ENCODE measurements at places on chromosomes 16 and 17.

GRCh38 chr16:2470603-2471015, 488 bp upstream of the NTN3 start:
- ATAC-seq = no peak

DNA sequence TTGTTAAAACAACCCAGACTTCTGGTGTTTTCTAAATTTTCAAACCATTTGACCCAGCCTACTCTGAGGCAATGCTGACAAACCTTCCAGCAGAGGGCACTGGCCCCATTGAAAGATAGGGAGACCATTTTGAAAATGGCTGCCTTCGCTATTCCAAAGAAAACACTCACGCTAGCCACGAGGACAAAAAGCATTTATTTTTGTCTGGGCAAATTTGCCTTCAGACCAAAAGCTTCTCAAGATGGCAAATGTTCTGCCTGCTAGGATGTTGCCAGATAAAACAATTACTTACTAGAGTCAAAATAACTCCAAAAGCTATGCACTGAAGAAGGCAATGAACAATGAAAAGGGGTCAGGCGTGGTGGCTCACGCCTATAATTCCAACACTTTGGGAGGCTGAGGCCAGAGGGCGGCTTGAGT, 296.7 kb upstream of the IRX5 start:
- ATAC-seq = no peak

DNA sequence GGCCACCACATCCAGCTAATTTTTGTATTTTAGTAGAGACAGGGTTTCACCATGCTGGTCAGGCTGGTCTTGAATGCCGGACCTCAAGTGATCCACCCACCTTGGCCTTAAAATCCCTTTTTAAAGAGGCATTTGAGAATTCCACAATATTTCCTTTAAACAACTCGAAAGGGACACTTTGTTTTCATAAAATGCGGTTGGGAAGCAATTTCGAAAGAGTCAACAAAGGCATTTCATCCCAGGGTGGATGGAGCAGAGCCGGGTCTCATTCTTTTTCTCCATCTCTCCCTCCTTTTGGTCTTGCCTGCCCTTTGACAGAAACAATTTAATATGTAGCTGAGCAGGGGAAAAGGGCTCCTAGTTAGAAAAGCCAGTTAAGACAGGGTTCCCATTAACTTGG, 13.5 kb upstream of the COG1 start:
- ATAC-seq = no peak

GRCh38 chr16:53872248-53873221, 168.6 kb downstream of the FTO start:
- ATAC-seq = no peak

DNA sequence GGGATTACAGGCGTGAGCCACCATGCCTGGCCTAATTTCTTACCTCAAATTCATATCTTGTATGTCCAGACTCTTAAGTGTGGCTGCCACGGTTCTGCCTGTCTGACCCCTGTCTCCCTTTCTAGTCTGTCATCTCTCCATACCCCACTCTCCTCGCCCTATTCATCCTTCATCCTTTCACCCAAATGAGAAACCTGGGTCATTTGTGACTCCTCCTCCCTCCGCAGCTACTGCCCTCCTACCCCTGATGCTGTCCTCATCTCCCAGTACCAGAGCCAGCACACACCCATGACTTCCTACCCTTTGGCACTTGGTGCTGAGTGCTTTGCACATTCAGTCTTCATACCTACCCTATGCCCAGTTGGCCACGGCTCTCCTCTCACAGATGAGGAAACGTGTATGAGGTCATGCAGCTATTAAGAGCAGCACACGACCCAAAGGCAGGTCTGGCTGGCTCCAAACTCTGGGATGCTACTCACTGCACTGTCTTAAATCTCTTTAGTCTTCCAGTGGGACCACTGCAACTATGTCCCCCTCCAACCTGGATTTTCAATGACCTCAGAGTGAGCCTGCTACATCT, 1.6 kb downstream of the SPATA32 start:
- no peak for ATAC-seq

- ATAC-seq = peak; percentile 4
Observed at GRCh38 chr16:89096768-89097391, 3.2 kb downstream of the ACSF3 start.

DNA sequence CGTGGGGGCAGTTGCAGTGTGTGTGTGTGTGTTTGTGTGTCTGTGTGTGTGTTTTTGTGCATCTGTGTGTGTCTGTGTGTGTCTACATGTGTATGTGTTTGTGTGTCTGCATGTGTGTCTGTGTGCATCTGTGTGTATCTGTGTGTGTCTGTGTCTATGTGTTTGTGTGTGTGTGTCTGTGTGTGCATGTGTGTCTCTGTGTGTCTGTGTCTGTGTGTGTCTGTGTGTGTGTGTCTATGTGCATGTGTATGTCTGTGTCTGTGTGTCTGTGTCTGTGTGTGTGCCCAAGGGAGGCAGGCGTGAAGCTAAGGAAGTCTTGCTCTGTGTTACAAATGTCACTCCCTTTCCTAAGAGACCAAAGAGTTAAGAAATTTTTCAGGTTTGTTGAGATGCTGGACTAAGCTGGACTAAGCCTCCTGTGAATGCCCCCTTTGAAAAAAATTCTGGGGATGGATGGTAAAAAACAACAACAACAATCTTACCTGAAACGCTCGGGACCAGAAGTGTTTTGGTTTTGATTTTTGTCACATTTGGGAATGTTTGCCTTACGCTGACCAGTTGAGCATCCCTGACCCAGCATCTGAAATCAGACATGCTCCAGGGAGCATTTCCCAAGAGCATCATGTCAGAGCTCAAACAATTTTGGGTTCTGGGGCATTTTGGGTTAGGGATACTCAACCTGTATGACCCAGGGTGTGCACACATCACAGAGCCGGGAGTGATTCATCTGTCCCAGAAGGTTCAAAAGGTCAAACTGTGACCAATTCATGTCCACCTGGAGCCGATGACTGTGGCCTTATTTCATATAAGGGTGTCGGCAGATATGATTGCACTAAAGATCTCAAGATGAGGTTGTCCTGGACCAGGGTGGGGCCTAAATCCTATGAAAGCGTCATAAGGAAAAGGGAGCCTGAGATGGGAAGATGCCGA, 48.6 kb upstream of the ZNF469 start:
- ATAC-seq = no peak

DNA sequence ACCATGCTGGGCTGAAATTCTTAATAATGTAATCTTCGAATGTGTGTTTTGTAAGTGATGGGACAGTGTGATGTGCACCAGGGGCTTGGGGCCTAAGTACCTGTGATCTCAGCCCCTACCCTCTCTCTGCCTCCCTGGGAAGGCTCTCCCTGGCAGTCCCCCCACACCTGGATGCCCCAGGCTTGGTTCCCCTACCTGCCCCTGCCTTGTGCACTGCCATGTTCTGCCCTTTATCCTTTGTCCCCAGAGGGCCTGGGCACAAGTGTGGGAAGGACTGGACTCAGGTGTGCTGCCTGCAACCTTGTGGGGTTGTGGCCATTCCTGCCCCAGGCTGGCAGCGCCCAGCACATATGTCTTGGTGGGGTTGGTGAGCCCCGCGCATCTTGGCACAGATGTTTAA, 55.4 kb upstream of the CREBBP start:
- no peak for ATAC-seq

- no peak for ATAC-seq
Observed at GRCh38 chr16:72198021-72198711, 26.2 kb upstream of the PMFBP1 start.

GRCh38 chr17:8187517-8188262, 2.3 kb downstream of the BORCS6 start:
- peak; percentile 47 for ATAC-seq

DNA sequence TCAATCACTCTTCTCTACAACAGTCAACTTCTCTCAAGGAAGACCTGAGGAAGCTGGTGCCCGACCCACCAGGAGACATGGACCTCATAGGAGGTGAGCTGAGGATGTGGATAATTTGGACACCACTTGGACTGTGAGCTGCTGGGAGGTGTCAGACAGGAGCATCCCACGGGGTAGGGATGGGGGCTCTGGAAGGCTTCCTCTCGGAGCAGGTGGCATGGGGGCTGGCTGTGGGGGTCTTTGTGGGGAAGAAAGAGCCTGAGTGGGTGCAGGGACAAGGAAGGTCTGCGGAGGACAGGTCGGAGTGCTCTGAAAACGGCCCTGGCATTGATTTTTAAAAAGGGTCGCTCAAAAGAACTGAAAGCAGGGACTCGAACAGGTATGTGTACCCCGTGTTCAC, 64.0 kb downstream of the TBC1D16 start:
- no peak for ATAC-seq

DNA sequence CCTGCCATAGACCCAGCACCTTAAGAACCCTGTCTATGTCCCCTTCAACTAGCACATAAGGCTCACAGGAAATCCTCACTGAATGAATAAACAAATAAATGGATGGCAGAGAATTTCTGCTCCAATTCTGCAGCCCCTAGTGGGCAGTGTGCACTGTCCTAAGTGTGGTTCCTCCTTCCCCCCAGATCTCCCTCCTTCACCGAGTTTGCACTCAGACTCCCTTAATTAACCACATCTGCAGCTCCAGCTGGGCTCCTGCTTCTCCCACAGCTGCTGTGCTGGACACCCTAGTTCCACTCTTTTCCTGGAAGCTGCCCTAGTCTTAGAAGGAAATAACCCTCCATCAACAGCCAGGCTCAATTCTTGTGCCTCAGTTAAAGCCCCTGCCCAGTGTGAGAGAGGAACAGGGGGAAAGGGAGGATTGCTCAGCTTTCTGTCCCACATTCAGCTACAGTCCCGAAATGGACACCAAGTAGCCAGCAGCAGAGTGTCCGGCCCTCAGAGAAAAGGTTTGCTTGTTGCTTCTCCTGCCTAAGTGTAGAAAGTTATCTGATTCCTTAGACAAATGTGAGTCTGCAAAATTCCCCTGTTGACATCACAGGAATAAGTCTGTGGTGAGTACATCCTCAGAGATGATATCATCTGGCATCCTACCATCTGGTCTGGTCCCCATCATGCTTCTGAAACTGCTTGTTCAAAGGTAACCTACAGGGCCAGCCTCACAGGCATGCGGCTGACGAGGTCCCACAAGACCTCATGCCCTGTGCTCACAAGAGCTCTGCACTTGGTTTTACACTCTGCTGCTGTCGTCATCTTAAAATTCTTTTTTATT, 12.3 kb downstream of the LRRC3C start:
- peak; percentile 86 for ATAC-seq

DNA sequence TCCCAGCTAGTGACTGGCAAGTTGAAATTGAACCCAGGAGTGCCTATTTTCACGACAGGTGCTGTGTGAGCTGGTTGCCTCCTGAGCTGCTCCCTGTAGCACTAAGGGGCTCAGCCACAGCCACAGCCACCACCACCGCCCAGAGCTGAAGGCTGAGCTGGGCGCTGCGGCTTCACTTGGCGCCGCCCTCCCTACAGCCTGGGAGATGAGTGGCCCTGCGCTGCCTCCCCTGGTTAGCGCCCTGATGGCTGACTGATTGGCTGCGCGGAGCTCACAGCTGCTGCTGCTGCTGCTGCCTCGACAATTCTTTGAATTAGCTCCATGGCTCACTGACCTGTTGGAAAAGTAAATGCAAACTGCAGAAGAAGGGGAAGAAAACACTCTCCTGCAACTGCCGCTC, 91.8 kb upstream of the TMEM132E start:
- ATAC-seq = no peak

GRCh38 chr17:20098314-20098713, 89.2 kb downstream of the SPECC1 start:
- no peak for ATAC-seq

DNA sequence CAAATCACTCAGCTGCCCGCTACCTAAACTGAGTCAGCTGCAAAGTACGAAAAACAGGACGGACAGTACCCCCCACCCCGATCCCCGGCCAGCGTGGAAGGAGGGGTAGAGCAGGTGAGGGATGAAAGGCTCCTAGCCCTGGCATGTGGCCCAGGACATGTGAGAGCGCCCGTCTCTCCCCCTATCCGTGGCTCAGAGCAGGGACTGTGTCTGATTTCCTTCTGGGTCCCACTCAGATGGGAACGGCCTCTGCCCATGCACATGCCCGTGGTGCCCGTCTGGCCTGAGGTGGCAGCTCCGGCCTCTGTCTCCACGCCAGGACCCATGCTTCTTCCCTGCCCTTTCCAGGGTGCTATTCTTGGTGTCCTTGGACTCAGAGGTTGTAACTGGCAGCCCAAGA, 30.2 kb upstream of the RASD1 start:
- ATAC-seq = no peak

DNA sequence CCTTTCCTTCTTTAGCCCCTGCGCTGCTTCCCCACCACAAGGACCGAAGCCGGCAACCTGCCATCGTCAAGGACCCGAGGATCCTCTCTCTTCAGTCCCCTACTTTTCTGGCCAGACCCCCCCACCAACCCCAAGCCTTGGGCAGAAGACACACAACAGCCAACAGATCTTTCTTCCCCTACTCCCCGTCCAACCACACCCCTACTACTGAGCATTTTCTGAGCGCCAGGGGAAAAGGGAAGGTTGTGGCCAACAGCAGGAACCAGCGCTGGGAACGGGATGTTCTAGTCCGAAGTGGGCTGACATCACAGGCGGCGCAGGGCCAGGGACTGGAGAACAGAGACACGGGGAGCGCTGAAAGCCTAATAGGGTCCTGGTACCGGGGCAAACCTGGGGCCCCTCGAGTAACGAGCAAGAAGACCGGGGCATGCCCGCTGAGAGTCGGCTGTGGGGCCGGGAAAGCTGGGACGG, 528 bp downstream of the PER1 start:
- no peak for ATAC-seq

DNA sequence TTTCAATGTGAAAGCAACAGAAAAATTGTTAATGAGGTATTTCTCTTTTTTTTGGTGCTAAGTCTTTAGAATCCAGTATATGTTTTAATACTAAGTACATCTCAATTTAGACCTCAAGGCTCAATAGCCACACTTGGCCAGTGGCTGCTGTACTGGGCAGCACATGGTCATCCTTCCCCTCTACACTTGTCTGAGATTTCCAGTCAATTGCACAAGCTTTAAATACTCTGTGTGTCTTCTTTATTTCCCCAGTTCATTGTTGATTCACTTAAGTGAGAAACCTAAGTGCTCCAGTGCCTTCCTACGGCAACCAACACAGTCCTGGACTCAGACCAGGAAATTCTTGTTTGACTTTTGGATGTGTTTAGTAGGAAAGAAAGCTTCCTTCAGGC, 62.2 kb downstream of the TNRC6C start:
- no peak for ATAC-seq

DNA sequence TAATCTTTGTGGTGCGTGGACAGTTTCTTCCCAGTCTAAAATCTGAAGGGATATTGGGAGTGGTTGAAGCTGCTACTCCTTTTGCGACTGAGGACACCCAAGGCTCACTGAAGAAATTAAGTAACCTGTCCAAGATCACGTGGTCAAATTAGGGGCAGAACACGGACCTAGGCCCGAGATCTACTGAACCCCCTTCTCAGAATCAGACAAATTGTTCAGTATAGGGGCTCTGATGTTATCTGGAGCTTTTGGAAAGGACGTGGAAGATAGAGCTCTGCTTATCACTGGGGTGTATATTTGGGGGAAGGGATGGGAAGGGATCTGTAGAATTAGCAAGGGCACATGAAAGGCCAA, 857 bp downstream of the TANGO6 start:
- ATAC-seq = no peak

GRCh38 chr17:52181782-52182181, 23.3 kb upstream of the CA10 start:
- ATAC-seq = no peak

DNA sequence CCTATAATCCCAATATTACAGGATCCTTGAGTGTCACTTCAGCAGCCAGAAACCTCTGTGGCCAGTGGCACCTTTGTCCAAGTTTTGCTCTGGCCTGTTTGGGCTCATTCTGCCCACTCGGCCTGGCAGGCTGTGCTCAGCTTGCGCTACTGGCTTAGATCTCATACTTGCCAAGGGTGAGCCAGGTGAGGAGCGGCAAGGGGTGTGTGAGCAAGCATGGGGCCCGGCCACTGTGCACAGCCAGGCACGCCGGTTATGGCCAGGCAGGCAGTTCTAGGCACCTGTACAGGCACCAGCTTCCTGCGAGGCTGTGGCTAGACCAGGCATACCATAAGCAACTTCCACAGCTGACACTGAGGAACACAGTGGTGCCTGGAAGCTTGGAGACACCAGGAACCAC, 16.9 kb upstream of the USP22 start:
- no peak for ATAC-seq
